Left ventricle myocardium inferior (tissue), 1 donor: ENCODE measurements at places on chromosomes 13 and 19. TPM values are rescaled to one million over a fixed set of nuclear protein-coding genes. Genes with fewer than 3 reads are reported as not detected.

The NLRP4 gene
- total RNA-seq, result not detected

- no peak for DNase-seq
Measured at GRCh38 chr13:105543742-105544141, 991.7 kb downstream of the EFNB2 start.

- no peak for DNase-seq
Measured at GRCh38 chr13:56216221-56216620, 924.5 kb upstream of the PRR20A start.

The SLC7A1 gene
- total RNA-seq, result 10.3 TPM

The PEG3 gene
- total RNA-seq, result 10.0 TPM

The STARD13 gene
- total RNA-seq, result 29.9 TPM

DNA sequence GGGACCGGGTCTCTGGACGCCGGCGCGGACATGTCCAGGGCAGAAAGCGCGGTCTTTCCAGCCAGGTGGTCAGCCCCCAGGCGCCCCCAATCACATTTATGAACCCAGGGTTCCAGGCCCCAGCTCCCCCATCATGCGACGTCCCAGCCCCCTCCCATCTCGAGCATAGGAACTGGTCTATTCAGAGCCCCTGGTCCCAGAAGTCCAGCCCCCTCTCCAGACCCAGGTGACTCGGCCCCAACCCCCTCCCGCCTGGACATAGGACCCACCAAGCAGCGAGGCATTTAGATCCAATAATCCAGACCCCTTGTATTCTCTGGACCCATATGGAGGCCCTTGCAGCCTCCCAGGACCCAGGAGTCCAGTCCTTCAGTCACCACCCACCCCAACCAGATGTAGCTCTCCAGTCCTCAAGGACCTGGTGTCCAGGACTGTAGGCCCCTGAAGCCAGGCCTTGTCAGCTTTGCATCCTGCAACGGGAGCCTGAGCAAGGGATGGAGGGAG lies 501 bp downstream of the APLP1 start:
- no peak for DNase-seq

DNA sequence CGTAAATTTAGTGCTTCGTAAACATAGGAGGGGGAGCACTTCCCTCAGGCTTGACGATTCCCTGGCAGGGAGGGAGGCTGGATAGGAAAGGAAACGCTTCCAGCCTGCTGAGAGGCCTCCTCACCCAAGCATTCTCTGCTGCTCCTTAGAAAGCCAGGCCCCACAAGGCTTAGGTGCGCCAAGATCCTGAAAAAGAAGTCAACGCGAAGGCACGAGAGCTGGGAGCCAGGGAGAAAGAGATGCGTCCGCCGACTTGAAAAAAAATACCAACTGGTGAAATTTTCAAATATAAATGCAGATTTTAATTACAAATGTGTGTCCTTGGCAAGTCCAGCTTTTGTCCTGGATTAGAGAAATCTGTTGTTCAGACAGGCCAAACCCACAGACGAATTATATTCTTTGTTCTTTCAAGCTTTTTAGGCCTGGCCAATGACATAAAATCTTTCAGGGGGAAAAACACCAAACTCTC lies 64.0 kb downstream of the ALOX5AP start:
- DNase-seq, result no peak

- peak; percentile 49 for DNase-seq
Measured at GRCh38 chr19:12668932-12669269, 2.3 kb downstream of the WDR83 start.

DNA sequence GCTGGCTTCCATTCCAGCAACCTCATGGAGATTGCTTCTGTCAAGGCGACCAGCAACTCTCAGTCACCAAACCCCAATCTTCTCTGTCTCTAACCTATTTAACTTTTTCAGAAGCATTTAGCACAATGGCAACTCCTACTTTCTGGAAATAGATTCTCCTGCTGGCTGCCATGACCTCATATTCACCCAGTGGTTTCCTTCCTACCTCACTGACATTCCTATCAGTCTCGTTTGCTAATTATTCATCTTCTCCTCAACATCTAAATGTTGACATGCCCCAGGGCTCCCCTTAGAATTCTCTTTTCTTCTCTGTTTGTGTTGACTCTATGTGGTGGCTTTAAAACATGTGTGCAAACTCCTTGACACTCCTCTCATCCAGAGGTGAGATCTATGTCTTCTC lies 106.7 kb downstream of the OLFM4 start:
- no peak for DNase-seq

GRCh38 chr19:38877781-38878574 lies at the start of gene RINL:
RINL (minus strand) TSS chr19:38878275; CDS start chr19:38876742, 1,533 bp downstream.
- DNase-seq, result no peak

GRCh38 chr19:711254-711653 lies 2.5 kb downstream of the PALM start:
- no peak for DNase-seq

DNA sequence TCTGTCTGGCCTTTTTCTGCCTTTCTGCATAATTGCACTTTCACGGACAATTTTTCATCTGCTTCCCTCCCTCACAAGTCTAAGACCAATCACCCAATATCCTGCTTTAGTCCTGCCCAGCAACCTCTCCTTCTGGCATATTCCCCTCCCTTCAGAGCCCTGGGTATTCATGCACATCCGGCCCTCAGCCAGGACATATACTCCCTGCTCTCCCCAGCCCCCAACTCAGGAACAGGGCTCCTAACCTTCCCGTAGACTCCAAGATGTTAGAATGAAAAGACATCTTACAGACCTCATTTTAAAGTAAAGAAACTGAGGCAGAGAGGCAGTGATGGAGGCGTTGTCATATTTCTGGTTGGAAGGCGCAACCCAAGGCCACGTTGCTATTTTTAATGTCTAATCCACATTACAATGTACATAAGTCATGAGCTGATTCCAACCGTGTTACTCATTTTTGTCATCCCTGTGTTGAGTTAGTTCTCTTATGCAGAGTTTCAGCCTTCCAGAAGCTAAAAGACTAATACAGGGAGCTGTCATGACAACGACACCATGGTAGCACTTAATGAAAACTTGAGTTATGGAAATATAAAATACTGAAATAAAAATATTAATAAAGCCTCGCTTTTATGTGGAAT lies 209.2 kb downstream of the TSHZ3 start:
- no peak for DNase-seq

GRCh38 chr13:23140492-23140891 lies 40.3 kb upstream of the SGCG start:
- no peak for DNase-seq

GRCh38 chr13:111474136-111475002 lies 153.9 kb downstream of the TEX29 start:
- no peak for DNase-seq

DNA sequence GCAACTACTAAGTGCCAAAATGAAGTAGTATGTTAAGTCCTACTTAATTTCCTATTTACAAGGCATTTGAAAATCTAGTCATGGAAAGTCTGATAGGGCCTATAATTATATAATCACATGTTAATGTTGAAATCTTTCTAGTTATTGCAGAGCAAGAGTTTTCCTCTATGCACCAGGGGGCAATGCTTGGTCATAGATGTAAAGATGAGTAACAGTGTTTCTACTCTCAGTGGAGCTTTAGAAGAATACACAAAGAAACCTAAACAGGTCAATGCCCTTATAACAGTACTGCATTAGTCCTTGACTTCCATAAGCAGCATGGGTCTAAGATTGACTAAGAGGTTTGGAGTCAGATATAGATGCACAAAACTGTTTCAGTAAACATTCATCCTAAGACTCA lies 218.7 kb downstream of the KCTD12 start:
- DNase-seq, result no peak

DNA sequence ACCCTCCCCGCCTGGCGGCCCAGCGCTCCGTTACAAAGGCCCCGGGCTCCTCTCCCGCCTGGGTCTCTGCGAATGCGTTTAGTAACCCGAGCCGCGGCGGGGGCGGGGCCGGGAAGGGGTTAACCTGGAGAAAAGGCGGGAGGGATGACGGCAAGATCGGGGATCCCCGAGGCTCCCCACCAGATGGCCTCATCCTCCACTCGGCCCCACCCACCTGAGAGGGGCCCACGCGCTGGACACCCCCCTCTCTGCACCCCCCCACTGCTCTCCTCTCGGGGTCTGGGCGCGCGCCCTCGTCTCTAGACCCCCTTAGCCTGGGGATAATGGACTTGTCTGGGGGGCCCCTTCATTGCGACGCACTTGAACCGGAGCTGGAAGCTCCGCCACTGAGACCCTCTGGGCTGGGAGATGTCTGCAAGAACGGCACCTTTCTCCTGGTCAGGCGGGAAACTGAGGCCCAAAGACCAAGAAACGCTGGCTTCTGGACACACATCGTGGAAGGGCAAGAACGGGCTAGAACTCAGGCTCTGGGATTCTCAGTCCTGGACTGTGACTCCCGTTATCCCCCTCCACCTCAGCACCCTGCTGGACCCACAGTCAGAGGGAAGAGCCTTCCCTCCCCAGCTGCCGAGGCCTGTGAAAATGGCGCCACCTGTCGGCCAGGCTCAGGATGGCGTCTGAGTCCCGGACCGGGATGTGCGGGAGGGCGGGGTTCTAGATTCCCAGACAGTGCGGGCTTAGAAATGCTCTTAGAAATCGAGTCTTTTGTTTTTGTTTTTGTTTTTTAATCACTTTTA lies 2.9 kb upstream of the LTBP4 start:
- DNase-seq, result peak; percentile 89

The KLHL1 gene
- not detected for total RNA-seq

DNA sequence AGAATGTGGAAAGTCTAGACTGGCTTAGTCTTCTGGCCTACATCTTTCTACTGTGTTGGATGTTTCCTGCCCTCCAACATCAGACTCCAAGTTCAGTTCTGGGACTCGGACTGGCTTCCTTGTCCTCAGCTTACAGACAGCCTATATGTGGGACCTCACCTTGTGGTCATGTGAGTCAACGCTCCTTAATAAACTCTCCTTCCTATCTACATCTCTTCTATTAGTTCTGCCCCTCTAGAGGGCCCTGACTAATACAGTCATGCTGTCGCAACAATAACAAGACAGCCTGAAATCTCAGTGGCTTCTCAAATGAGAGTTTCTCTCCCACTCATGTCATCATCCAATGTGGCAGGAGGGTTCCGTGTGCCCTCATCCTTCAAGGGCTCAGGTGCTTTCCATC lies 347.8 kb downstream of the MZT1 start:
- no peak for DNase-seq

- no peak for DNase-seq
Measured at GRCh38 chr13:76991432-76991795, 467 bp upstream of the CLN5 start.

The MATK gene
- total RNA-seq, result 0.14 TPM
